ENCODE measurements at places on chromosomes 1 and 21.

DNA sequence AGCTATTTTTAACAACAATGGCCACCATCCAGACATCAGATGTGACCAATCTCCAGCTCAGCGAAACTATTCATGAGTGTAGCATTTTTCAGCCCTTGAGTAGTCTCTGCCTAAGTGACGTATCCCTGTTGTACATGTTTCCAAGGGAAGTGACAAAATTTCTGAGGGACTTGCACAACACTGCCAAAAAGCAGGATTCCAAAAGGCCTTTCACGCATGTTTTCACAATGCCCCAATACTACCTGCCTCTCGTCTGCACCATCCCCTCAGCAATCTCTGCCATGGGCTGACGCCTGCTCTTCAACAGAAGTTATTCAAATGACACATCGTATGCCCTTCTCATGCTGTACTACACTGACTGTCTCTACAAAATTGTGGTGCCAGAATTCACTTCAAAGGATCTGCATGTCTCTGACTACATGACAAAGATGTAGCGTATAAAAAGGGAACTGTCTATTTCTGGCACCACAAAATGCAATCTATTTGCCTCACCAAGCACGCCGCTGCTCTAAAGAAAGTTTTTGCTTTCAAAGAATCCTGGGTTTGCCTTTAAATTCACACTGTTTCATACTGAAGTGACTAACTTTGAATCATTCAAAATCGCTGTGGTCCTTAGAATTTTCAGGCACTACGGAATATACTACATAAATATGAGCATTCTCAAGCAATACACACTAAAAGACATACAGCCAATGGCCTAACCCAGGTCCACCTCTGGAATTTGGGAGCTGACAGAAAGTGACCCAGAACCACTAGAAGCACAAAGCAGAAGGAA is 32.9 kb downstream of the JAK1 start:
- no peak for DNase-seq

DNA sequence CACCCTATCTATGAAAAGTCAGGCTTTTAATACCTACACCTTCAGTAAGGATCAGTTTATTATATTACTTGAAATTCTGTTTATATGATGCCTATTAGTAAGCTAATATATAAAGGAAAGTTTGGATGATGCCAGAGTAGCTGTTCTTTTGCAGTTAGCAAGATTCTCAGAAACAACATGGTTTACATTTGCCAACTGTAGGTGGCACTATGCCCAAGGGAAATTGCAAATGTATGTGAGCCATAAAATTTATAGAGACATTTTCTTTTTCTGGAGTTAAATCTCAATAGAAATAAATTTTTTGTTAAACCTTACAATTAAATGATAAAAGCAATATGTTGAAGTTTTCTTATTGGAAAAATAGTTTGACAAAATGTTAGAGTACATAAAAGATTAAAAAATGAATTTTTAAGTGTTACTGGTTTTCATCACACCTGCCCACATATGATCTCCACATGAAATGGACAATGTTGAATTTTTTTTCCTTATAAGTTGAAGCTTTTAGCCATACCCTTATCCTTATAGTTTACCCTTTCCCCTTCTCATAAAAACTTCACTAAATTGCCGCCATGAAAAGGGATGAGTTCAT is 32.1 kb upstream of the EPHX4 start:
- DNase-seq = peak; percentile 18

GRCh38 chr1:93680076-93680419 is 1.6 kb downstream of the BCAR3 start:
- no peak for DNase-seq

- DNase-seq = no peak
Observed at GRCh38 chr1:67883069-67883468, 49.8 kb upstream of the GNG12 start.

DNA sequence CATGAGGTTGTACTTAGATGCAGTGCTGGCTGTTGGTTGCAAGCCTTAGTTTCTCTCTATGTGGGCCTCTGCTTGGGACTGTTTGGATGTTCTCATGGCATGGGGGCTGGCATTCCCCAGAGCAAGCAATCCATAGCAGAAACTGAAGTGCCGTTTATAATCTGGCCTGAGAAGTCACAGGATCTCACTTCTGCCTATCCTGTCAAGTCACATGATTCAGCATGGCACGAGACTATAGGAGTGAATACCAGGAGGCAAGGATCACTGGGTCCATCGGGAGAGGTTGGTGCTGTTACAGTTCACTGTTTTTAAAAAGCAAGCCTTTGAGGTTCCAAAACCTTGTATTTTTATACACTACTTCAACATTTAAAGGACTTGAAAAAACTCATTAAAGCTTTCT is 16.7 kb downstream of the COLGALT2 start:
- no peak for DNase-seq

DNA sequence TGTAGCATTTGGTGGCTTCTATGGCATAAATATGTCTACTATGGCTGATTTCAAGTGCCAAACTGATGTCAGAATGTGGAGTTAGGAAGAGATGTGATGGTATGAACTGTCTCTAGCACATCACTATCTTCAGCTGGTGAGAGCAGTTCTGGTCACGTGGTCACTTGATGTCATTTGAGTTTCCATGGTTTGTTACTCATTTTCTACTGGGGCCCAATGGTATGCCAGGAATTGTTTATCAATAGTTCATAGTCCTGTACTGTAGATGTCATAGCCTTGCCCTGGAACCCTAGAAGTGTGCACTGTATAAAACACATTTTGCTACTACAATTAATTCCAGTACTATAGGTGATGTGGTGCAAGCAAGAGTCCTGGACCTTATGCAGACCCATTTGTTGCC is 153.7 kb downstream of the PDE4B start:
- no peak for DNase-seq

DNA sequence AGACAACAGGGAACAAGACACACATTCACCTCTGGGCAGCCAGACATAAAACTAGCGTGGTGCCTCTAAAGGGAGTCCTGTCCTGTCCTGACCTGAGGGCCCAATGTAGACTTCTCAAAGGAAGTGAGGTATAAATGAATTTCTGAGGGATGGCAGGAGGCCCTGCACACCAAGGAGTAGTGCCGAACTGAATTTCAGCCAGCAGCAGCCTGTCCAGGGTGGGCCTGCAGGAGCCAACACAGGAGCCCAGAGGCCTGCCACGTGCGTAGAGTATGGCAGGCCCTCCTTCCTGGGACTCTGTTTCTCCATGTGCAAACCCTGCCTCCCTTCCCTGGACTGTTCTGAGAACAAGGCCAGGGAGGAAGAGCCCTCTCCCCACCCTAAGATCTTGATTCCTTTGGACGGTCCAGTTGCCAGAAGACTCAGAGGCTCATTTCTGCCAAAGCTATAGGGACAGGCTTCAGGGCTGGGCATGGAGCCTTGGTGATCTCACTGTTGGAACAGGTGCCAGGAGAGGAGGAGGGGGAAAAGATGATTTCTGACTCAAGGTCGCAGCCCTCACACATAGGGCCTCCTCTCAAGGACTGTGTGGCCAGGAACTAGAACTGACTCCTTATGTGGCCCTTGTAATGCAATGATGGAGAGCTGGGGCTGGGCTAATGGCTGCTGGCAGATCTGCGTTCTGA is 1.8 kb upstream of the FABP3 start:
- DNase-seq = no peak

- DNase-seq = no peak
Observed at GRCh38 chr1:241079047-241079446, 278.0 kb downstream of the RGS7 start.

DNA sequence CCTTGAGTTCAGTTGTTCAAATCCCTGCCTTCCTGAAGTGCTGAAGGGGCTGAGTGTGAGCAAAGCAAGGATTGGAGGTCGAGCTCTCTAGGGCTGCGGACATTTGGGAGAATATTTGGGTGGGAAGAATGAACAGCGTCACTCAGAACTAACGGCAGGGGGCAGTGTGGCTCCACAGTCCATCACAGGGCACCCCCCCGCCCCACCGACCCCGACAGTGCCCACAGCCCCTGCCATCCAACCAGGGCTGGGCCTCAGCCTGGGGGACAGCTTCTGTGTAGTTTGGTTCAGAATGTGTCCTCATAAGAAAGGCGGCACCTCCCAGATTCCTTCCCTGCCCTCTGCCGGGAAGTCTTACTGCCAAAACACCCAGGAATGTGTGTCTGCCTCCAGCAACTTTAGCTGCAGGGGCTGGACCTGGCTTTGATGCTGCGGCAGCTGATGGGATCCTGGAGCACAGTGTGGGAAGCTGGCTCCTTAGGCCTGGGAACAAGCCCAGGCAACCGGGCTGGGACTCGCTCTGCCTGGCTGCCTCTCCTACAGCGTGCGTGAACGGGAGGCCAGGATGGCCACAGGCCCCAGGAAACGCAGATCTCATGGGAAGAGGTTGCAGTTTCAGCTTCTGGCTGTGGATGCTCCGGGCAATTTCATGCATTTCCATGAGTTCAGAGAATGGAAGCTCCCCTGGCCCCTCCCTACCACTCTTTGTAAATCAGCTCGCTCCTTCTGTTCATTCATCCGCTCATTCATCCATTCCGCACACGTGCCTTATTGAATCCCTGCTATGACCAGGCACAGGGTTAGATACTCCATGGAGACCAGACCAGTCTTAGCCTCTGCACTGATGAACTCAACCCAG is 104.9 kb upstream of the TMPRSS2 start:
- DNase-seq = no peak

DNA sequence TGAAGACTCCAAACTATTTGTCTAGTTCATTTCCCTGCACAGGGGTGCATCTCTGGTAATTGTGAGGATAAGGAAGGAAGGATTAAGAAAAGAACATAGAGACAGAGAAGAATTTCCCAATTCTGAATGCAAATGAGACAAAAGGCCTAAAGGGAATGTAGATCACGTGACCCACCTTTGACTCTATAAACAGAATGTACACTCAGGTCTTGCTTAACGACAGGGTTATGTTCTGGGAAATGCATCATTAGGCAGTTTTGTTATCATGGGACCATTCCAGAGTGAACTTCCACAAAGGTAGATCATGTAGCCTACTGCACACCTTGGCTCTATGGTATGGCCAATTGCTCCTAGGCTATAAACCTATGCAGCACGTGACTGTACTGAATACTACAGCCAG is 252.3 kb upstream of the ZP4 start:
- DNase-seq = no peak
